Tibial nerve (tissue), 4 donors: ENCODE measurements at places on chromosomes 2 and 18.

- DNase-seq, result no peak
Observed at GRCh38 chr18:10804126-10804525, 278.3 kb downstream of the NAPG start.

DNA sequence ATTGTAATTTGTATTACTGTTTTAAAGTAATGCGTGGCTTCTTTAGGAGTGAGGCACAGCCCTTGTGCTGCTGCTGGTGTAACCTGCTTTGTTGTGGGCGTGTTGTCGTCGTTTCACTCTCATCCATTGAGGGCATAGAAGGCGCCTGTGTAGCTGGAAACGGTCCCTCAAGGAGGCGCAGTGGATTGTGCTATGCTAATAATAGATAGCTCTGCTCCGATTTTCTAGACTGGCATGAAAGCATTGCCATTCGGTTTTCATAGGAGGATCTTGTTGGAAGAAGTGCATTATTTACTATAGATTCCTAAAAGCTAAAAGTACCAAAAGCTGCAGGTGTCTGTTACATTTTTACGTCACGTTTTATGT, 17.9 kb downstream of the RAB12 start:
- DNase-seq, result no peak

- no peak for DNase-seq
Observed at GRCh38 chr2:202065876-202066275, 7.2 kb upstream of the KIAA2012 start.

DNA sequence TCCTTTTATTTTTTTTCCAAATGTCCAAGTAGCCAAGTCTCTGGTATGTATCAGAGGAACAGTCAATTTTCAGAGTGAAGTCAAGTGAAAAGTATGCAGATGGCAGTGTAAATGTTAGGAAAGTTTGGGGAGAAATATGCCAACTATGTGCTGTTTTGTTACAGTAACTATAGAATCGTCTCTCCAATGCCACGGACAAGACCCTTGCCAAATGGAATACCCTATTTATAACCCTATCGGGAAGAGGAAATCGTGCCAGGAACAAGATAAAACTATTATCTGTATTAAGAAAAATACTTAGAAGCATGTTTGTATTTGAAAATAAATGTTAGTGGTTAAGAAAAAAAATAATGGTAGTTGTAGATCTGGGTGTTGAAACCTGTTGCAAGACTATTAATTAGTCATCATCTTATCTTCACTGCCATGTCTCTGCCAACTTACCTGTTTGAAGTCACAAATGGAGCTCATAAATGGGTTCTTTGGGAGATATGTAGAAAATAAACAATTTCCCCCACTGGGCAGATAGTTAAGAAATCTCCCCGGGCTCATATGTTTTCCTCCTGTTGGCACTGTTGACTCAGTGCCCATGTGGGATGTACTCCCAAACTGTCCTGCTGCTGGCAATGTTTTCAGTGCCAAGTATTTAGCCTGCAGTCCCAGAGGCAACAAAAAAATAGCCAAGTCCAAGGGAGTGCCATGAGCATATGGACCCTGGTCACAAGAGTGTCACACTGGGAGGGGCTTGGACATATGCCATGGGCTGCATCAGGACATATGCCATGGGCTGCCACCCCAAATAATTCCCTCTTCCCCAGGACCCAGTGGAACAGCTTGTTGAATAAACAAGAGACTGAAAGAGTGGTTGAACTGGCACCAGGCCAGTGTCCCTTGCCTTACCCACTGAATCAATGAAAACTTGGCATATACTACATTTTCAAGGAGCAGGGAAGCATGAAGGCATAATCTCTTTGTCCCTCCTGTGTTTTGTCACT, 366.9 kb downstream of the OSR1 start:
- no peak for DNase-seq

DNA sequence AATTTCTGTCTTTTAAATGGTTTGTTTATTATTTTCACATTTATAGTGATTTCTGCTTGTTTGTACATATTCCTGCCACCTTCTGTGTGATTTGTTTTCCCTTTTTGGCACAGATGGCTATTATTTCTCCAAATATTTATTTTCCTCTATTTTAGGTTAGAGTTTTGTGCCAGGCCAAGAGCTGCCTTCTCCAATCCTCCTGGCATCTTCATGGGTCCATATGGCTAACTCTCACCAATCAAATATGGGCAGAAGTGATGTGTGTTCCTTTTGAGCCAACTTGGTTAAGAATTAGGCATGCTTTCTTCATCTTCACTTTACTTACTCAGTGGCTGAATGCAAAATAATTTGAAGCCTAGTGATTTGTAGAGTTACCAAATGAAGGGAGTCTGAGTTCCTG, 697.1 kb upstream of the CELF4 start:
- DNase-seq, result no peak
